ENCODE measurements at places on chromosomes 12 and 14.

DNA sequence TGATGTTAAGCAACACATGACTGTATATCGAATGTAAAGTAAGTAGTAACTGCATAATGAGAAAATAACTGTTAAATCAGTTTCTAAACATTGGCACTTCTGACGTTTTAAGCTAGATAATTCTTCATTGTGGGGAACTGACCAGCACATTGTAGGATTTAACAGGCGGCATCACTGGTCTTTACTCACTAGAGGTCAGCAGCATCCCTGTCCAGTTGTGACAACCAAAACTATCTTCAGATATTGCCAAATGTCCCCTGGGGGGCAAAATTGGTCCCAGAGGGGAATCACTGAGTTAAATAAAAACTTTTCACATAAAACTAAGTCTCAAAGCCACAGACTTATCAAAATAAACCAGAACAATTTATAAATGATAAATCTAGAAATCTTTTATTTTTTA is 65.3 kb downstream of the BLTP3B start:
- DNase-seq = no peak

- no peak for DNase-seq
These were observed 263.9 kb downstream of the KCNC2 start for GRCh38 chr12:74945771-74946198.

DNA sequence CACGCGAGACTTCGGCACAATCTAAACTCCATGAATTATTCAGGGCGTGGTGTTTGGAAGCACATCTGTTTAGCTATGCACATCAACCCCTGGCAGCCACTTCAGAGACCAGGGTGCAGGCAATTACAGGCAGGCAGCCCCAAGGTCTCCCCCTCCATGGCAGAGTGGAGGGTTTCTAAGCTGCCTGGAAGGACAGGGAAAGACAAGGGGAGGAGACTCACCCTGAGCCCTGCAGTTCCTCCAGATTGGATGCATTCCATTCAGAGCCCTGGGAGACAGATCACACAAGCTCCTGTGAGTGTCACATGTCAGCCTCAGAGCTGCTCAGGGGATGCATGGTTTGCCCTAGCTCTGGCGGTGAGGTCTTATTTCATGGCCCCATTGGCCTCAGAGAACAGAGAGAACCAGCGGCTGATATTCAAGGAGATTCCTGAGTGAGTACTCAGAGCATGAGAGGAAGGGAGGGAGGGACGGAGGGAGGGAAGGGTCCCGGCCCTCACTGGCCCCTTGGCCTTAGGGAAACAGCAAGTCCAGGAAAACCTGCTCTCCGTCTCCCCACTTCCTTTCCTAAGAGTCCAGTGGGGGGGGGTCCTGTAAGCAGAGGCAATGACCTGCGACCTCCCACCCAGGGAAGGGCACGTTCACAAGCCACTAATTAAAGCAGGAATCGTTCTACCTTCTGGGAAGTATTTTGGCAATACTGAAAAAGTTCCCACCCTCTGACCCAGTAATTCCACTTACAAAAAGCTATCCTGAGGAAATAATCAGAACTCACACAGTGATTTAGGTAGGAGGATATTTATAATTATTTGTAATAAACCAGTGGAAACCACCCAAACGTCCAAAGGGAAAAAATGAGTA is 55.1 kb downstream of the SSH1 start:
- DNase-seq = no peak

DNA sequence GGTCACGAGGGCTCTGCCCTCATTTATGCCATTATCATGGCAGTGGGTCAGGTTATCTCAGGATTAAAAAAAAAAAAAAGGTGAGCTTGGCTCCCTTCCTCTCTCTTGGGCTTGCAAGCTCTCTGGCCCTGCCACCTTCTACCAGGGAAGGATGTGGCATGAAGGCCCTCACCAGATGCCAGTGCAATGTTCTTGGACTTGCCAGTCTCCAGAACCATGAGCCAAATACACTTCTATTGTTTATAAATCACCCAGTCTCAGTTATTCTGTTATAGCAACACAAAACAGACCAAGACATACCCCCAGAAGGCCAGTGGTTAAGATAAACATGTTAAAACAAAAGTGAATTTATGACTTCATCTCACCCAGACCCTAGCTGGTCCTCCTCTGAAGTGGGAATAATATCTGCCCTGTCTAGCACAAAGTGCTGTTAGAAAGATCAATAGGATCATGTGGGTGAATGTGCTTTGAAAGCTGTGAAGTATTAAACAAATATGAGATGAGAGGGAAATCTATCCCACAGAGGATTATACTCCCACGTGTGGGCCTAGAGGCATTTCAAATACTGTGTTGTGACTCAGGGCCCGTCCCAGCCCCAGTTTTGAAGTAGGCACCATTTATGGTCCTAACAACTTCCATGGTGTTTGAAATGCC is 88.6 kb downstream of the NINJ2 start:
- no peak for DNase-seq

GRCh38 chr12:32140877-32141276 is 34.2 kb downstream of the BICD1 start:
- no peak for DNase-seq

DNA sequence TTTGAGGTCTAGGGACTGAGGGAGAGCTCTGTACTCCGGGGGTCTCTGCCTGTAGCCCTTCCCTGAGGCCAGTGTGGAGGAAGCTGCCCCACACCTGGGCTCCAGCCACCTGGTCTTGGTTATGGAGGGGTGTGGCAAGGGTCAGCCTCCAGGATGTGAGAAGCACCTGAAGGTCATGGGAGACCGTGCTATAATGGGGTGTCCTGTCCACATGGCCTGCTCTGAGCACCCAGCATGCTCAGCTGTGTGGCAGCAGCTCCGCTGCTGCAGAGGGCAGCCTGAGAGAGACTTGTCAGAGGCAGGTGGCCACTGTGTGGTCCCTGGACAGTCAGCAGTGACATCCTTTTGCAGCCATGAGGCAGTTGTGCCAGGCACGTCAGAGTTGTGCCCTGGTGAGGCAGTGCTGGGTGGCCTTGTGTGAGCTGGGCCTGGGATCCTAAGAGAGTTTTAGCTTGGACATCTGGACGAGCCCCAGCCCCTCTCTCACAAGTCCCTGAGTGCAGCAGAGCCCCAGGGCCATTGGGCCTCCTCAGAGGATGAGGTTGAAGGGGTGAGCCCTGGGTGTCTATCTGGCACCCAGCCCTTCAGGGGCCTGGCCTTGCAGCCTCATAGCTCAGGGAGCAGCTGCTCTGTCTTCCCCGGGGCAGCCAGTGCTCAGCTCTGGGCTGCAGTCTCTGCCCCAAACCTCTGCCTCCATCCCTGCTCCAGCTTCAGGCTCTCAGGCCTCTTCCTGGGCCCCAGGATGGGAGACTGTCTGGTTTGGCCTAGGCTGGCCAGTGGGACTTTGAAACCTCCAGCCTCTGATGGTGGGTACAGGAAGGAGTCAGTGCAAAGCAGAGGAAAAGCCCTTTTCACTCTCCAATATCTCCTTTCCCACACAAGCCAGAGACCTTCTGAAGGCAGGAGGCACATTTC is 7.4 kb upstream of the ATG101 start:
- no peak for DNase-seq

GRCh38 chr12:63844391-63845341 is at the start of gene SRGAP1:
TSS of gene SRGAP1 (plus strand) at chr12:63844700. CDS start at chr12:63844817, 117 bp downstream.
- peak; percentile 48 for DNase-seq

- no peak for DNase-seq
These were observed 41.2 kb downstream of the PRIMA1 start for GRCh38 chr14:93747102-93747501.

DNA sequence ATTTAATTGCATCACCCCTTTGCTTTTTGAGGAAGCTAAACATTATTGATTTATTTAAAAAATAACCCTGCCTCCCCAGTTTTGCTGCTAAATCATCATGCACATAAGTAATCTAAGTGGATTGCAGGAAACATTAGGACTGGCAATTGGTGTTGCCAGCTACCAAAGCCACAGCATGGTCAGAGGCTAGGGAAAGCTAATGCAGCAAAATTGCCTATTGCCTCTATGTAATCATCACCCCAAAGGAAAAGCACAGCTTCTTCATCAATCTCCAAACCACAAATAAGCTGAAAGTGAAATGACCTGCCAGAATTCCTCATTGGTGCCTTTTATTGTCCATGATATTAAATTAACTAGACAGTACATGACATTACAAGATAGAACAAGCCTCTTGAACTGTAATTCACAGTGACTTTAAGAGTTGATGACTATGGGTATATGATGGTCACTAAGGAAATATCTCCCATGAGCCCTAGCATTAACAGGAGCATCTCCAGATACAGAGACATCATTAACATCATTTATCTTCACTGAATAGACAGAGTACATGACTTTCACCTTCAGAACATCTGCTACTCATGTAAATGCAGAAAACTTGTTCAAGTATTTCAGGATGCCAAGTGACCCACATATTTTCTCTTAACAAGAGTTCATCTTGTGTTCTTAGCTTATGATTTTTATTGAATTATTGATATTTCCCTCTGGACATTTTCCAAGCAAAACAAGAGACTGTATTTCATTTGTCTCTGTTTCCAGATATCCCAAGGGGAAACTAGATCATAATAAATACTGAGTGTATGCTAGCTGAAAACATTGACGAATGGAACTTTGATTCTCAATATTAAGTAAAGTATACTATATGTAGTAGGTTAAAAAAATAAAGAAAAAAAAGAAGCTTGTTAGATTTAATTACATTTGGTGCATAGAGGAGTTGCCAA is 29.4 kb downstream of the PTPRR start:
- no peak for DNase-seq

GRCh38 chr12:125676366-125676765 is 611.1 kb downstream of the AACS start:
- DNase-seq = no peak

GRCh38 chr12:89270548-89270947 is 81.8 kb downstream of the DUSP6 start:
- no peak for DNase-seq

DNA sequence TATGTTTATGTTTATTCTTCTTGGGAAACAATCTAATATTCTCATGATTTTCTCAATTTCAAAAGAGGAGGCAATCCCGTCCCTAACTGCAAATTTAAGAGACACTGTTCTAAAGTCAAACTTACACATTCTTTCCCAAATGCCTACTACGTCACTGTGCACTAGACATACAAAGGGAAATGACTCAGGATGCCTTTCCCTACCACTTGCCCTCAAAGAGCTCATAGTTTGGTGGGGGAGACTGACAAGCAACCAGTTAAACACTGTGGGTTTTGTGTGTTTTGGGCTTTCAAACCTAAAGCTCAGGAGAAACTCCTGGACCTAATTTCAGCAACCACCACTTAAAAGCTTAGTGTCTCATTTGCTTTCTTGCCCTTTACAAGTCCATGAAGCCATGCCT is 58.4 kb downstream of the ATP2B1 start:
- no peak for DNase-seq

Data from NCI-H345 (cell line).